Frontal cortex (tissue), 4 donors: ENCODE measurements at places on chromosomes 4 and X. TPM values are rescaled to one million over a fixed set of nuclear protein-coding genes. Genes with fewer than 3 reads are reported as not detected.

DNA sequence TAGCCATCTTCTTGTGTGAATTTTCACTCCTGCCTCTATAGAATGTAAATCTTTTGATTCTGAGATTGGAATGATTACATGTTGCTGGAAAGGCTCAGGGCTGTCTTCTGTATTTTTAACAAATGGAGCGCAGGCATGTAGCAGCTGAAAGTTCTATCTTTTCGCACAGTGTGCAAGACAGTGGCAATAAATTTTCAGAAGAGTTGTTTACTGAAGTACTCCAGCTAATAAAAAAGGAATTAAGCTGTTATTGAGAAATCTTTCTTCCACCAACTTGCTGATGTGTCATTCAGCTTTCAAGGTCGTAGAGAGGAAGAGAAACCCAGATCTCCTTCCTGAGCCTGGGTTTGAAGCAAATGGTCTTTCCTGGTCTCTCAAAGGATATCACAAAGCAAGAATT, 122.0 kb upstream of the PUDP start:
- DNase-seq: no peak

DNA sequence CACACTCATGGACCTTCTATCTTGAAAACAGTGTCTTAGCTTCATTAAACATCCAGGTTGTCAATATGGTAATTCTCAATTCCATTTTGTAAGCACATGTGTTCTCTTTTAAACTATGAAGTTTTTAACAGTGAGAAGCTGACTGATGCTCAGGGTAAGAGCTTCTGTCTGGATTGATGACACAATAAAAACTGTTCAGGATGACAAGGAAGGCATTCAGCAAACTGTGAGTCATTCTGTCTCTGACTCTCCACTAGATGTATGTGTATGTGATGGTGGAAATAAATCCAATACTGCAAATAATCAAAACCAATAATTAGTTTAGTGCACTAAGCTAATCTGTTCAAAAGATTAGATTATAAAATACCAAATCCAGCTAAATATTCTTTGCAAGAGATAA, 115.3 kb upstream of the ARX start:
- no peak for DNase-seq

- no peak for DNase-seq
Observed at GRCh38 chrX:77061545-77061944, 385.6 kb upstream of the FGF16 start.

- peak; percentile 2 for DNase-seq
Observed at GRCh38 chr4:95095348-95095974, 337.7 kb downstream of the BMPR1B start.

The SPANXB1 gene
- not detected for total RNA-seq
